ENCODE measurements at places on chromosomes 6 and 20.

- DNase-seq: peak; percentile 73
Measured at GRCh38 chr6:85449818-85450759, at the start of gene NT5E. Gene NT5E, plus strand, starts transcription at chr6:85450083. Its CDS starts 57 bp downstream, at chr6:85450140.

GRCh38 chr20:48238326-48238725 is 453.0 kb upstream of the SULF2 start:
- DNase-seq: no peak

GRCh38 chr6:94801344-94801743 is 776.0 kb upstream of the MANEA start:
- no peak for DNase-seq

DNA sequence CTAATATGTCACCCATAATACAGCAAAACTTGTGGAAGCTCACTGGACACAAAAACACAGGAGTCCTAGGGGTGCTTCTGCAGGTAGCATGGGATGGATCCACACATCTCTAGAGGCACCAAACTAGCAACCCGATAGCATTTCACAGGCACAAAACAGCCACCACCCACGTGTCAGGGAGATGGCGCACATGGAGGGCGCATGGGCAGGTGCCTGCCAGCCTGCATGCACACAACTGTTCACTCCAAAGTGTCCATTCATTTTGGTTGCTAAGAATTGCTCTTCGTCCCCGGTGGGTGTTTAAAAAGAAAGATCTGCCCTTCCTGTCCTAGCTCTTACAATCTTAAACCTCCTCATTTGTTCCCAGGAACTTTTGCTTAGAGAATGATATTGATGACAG is 171.3 kb downstream of the SYNDIG1 start:
- no peak for DNase-seq

DNA sequence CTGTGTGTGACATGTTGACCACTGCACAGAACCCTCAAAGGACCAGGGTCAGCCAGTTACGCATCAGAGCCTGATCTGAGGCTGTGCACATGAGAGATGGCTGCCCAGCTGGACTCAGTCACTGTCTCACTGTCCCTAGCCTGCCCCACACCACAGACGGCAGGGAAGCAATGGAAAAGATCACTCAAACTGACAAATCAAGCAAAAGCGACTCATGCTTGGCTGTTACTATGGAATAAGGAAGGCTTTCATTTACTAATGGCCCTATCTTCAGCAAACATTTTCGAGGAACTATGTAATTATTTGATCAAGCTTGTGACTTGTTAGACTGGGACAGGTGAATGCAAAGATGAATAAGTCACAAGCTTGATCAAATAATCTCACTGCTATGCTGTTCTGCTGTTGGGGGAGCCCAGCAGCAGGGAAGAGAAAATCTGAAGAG is 137.0 kb downstream of the SLC23A2 start:
- DNase-seq: no peak

- DNase-seq: no peak
Measured at GRCh38 chr6:105803442-105803841, 282.7 kb upstream of the PRDM1 start.

GRCh38 chr6:157126183-157127098 is 196.9 kb downstream of the TMEM242 start:
- no peak for DNase-seq

DNA sequence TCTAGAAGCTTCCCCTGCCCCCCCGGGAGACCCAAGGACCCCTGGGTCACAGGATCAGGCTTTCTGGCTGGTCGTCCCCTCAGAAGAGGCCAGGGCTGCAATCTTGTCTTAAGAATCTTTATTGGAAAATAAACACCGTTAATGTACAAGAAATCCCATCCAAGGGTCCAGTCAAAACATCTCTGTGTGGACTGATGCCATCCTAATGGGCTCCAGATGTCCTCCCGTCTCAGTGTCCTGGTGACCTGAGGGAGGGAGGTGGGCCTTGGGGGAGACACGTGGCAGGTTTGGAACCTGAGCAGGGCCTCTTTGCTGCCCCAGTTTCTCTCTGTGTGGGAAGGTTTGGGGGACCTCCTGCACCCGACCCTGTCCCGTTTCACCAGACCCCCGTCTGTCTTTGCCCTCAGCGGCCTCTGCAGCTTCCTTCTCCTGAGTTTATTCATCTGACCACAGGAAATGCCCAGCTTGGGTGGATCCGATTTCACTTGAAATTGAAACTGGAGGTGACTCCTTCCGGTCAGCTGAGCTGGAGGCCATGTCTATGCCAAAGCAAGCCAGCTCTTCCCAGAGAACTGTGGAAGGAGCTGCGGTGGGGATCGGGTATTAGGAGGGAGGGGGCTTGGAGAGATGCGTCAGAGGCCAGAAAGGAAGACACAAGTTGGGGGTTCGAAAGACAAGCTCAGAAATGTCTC is 75.1 kb downstream of the SLC2A10 start:
- DNase-seq: no peak

GRCh38 chr6:81766482-81767069 is 14.1 kb upstream of the TENT5A start:
- DNase-seq: no peak

DNA sequence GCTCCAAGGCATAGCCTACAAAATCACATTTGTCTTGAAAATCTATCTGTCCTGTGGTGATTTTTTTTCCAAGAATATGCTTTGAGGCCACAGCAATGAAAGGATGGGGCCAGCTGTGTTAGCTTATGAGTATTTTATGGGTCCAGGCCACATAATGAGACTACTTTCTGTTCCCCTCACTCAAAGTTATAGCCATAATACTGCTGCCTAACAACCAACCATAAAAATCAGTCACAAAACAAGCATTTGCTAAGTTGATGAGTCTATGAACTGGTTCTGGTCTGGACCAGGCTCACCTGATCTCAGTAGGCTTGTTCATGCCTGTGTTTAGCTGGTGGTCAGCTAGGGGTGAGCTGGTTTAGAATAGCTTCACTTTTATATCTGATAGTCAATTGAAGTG is 192.5 kb upstream of the PLCB4 start:
- no peak for DNase-seq

DNA sequence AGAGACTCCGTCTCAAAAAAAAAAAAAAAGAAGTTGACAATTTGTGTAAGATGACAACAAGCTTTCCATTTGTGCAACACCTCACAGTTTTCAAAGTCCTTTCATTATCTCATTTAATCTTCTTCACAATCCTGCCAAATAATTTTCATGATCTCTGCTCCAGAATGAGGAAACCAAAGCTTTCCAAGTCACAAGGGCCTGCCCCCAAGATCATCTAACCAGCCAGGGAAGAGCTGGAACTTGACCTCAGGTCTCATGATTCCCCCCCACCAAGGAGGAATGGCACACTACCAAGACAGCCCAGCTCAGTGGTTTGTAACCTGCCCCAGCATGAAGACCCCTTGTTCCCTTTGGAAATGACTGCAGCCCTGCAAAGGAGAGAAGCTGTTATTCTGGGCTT is 74.0 kb upstream of the PIM1 start:
- no peak for DNase-seq

GRCh38 chr6:134324766-134325165 is 6.9 kb upstream of the SGK1 start:
- DNase-seq: no peak

DNA sequence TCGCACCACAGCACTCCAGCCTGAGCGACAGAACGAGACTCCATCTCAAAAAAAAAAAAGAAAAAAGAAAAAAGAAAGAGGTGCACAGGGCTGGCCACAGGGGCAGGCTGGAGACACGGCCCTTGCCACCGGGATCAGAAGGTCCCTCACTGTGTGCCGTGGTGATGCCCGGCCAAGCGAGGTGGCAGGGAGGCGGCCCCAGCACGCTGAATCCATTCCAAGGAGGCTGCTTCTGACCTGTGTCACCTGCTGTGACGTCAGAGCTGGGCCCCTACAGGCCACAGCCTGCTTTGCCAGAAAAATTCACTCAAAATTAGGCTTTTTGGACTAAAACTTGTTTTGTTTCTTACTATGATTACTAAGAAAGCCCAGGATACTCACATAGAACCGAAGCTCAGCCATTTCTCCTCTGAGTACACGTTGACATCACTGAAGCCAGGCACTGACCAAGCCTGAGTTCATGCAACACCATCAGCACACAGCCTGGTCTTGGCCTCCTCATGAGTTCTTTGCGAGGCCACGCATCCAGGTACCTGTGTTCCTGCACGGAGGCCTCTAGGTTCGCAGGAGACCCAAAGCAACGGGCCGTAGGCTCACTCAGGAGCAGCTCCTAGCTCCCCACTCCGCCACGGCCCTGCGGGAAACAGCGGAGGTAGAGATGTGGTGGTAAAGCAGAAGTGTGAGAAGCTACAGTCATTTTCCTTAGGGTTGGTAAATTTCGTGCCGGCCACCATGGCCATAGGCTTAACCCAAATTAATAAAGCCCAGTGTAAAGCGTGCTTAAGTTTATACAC is 67.8 kb downstream of the THBS2 start:
- no peak for DNase-seq

DNA sequence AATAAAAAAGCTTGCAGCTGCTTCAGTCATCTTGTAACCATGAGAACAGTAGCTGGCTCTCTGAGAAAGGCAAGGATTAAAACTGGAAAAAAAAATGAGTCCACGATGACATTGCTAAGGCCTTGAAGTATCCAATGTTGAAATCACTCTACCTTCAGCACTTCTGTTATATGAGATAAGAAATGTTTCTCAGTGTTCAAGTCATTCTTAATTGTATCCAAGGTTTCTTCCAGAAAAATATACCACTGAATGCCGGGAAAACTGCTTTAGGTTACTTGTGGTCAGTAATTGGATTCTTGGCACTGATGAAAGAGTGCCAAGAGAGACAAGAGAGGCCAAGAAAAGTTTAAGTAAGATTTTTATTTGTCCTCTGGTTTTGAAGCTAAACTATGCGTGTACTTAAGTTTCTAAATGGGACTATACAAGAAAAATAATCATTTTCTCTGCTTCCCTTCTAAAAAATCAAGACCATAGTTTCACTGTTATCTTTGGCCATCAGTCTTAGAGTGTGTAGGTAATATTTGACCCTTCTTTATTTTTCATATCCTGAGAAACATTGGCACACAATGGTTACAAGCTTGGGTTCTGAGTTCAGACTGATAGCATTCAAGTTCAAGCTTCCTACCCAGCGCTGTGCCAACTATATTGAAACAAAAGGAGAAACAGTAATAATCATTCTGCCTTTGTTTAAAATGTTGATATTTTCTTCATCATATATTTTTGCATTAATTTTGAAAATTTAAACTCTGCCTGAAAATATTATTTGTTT is 84.6 kb downstream of the TRDN start:
- DNase-seq: no peak

DNA sequence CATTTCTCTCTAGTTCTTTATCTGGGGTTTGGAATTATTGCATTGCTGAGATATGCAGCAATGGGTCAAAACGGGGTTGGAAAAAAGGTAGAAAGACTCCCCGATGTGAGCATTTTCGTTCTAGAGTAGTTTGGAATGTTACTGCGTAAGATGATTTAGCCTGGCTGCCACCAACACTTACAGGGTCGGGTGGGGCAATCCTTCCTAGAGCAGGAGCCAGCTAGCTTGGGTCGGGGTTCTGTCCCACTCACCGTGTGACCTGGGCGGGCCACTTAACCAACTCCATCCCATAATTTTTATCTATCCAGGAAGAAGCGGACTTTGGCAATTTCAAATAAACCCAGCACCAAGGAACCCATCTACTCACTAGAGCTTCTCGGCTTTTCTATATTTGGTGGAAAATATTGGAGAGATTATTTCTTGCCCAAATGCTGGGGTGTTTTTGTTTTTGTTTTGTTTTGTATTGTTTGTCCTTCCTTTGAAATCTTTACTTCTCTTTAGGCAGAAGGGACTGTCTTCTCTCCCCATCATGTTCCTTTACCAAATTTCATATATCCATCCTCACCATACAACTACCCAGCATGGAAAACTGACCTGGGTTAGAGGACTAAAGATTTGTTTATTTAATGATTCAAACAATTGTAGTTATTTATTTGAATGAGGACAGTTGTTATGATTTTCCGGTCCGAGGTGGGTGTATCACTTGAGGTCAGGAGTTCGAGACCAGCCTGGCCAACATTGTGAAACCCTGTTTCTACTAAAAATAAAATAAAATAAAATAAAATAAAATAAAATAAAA is 72.4 kb downstream of the GPX5 start:
- no peak for DNase-seq

DNA sequence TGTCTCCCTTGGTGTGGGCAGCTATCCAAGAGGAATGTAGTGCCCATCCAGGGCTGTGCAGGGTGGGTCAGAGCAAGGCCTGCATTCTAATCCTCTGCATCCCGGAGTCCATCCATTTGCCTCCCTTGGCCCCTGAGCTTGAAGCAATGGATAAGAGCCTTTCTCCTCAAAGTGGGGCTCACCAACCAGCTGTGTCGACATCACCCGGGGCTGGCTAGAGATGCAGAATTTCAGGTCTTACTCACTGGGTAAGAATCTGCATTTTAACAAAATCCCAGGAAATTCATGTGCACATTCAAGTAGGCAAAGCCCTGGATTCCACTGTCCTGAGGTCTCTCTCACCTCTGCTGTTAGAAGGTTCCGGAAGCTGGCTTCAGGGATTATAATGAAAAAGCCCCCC is 95.3 kb downstream of the MDGA1 start:
- no peak for DNase-seq

GRCh38 chr20:38628580-38629470 is 27.2 kb downstream of the ARHGAP40 start:
- DNase-seq: no peak

DNA sequence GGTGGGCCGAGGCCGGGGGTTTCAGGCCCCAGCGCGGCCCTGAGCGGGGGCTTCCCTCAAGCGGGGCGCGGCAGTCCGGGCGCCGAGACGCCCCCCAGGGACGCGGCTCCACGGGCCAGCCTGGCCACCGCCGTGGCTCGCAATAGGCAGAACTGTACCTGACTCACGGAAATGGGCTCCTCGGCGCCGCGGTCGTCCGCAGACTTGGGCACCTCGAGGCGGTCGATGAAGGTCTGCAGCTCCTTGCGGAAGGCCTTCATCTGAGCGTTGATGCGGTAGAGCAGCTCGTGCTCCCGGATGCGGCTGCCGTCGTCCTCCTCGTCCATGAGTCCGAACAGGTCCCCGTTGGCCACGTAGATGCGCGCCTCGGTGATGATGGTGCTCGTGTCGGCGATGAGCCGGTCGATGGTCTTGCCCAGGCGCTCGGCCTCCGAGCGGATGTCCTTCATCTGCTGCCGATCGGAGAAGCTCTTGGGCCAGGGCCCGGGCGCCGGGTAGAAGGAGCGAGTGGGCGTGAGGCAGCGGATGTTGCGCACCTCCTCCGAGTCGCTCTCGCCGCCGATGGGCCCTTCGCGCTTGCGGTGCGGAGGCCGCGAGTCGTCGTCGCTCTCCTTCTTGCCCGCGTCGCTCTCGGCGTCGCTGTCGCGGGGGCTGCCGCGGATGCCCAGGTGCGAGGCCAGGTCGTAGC is 16.1 kb upstream of the KIAA0408 start:
- DNase-seq: no peak

DNA sequence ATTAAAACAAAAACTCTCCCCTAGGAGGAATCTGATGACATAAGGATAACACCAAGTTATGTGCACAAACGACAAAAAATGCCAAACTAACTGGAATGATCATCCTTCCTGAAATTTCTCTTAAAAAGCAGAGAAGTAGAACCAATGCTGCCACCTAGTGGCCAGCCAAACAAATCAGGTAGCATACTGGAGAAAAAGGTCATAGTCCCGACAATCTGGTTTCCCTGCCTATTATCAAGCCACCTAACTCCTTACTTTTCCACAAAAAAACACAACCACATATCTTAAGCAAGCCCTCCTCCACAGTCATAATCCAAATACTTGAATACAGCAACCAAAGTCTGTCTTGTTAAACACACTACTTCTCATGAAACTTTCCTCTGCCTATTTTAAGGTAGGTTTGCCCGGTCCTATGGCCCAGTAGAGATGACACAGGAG is 5.3 kb downstream of the OARD1 start:
- DNase-seq: peak; percentile 69
